SHP77 treated with DMSO at 0.1 percent for 48 hours (cell line): ENCODE measurements at places on chromosomes 4 and X.
A peak's percentile ranks its signal among the peaks of the same experiment; 100 is the strongest.

- DNase-seq: no peak
Observed at GRCh38 chr4:25860586-25861279, 2.1 kb downstream of the SEL1L3 start.

DNA sequence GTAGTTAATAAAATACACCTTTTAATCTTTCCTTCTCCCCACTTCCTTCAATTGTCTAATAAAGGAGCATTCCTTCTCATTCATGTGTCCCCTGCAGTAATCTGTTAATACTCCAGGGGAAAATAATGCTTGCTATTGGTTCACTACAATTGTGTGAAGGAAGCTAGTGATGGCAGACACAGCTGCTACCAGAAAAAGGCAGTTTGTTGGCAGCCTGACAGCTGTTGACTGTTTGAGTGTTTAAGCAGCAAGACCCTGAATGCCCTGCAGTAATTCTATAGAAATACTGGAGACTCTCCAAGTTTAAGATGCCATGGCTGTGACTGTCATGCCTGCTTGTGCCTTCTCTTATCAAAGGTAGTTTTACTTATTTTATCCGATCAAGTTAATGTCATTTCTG lies 359.5 kb downstream of the C4orf33 start:
- DNase-seq: peak; percentile 3

GRCh38 chrX:133580625-133581024 lies 165.3 kb upstream of the GPC4 start:
- no peak for DNase-seq

DNA sequence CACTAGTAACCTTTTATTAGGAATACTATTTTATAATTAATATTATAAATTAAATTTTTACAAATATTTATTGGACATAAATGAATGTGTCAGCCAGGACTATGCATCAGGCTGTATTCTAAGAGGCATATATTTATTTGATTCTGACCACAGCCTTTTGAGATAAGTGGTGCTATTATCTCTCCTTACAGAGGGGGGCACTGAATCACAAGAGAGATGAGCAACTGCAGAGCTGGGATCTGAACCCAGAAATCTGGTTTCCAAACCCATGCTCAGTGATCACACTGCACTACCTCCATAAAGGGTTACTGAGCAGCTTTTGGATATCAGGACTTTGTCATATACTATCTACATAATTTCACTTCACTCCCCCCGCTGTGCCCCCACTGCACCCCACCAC lies 322.0 kb downstream of the TMA16 start:
- DNase-seq: no peak

DNA sequence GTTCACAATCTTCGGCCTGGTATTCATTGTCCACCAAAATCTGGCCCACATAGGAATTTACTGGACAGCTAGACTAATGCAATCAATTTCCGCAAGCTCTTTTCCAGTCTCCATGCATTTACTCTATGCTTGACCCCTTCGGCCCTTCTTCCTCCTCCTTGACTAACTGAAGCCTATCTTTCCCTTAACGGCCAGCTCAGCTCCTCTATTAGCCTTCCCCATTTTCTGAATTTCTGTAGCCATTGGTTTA lies 1.2 kb upstream of the PHKA2 start:
- no peak for DNase-seq

GRCh38 chr4:118866442-118866841 lies 22.2 kb upstream of the SYNPO2 start:
- no peak for DNase-seq

- DNase-seq: no peak
Observed at GRCh38 chrX:805103-805670, 174.6 kb downstream of the SHOX start.

- DNase-seq: no peak
Observed at GRCh38 chr4:1218634-1219565, 30.0 kb downstream of the CTBP1 start.

DNA sequence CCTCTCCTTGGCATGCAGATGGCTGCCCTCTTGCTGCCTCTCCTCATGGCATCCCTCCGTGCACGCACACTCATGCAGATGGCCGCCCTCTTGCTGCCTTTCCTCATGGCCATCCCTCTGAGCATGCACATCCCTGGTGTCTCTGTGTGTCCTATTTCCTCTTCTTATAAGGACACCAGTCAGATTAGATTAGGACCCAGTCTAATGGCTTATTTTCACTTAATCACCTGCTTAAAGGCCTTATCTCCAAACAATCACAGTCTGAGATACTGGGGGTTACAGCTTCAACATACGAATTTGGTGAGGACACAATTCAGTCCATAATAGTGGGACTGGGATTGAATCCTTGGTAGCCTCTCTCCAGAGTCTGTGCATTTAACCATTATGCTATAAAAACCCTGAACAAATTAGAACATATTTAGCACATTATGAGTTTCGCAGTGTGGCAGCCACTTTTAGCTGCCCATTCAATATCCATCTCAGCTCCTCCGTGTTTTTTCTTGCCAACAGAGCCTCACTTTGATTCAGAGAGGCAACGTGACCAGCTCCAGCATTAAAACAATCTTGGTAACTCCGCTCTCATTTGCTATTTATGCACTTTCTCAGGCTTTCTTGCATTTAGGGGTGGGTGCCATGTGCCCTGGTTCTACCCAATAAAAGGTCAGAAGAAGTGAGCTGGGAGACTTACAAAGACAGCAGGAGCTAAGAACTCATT lies 26.2 kb upstream of the TMEM150C start:
- no peak for DNase-seq

GRCh38 chr4:84799318-84799717 lies 167.2 kb downstream of the WDFY3 start:
- no peak for DNase-seq

GRCh38 chrX:81195712-81196111 lies 6.0 kb downstream of the HMGN5 start:
- DNase-seq: peak; percentile 5

GRCh38 chrX:141936080-141936479 lies 32.4 kb downstream of the MAGEC1 start:
- no peak for DNase-seq

GRCh38 chrX:44945736-44946135 lies 72.7 kb downstream of the KDM6A start:
- no peak for DNase-seq

DNA sequence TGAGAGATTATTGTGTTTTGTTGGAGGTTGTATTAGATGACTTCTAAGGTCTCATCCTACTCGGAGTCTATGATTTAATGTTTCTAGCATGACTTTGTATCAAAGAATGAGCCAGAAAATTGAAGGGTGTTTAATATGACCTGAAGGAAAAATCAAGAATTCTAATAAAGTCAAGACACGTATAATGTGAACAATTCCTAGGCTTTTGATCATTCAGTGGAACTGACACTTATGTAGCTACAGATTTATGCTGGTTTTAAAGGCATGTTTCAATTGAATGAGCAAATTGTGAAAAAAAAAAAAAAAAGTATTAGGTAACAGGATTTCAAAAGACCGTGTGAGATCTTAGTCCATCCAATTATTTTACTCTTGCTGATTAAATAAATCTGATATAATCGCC lies 64.9 kb downstream of the GRID2 start:
- no peak for DNase-seq

DNA sequence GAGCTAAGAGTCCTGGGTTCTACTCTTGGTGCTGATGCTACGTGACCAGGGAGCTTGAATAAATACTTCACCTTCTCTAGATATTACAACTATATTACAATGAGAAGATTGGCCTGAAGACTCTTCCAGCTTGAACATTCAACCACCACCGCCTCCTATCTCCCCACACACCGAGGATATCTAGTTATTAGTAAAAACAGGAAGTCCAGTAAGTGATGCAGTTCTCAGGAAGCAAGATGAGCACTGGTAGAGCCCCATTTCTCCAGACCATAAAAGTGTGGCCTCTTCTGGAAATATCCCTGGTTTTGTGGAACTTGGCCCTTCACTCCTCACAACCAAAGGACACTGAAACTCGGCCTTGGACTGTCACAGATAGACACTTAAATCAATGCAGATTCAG lies 18.5 kb downstream of the PJA1 start:
- DNase-seq: no peak

GRCh38 chr4:56772134-56772533 lies 49.4 kb downstream of the SPINK2 start:
- no peak for DNase-seq

DNA sequence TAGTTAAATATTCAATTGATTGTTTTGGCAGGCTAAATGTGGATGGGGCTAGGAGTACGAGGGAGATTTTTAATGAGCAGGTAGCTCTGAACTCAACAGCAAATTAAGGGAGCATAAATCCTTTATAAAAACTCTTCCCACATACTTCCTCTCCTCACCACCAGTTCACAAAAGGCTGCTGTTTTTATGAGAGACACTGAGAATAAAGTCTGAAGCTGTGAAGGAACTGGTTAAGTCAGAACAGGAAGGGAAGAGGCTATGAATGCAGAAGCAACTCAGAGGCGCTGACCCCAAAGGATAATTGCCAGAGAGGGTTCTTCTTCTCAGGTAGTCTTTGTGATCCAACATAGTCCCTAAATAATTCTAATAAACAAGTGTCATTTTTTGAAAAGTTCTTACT lies 406.1 kb downstream of the GPM6A start:
- no peak for DNase-seq

- DNase-seq: no peak
Observed at GRCh38 chrX:109384699-109385098, 97.2 kb downstream of the GUCY2F start.

- no peak for DNase-seq
Observed at GRCh38 chrX:154517101-154517781, 1.2 kb upstream of the FAM3A start.

- DNase-seq: no peak
Observed at GRCh38 chrX:136762820-136763452, 17.8 kb downstream of the ARHGEF6 start.

DNA sequence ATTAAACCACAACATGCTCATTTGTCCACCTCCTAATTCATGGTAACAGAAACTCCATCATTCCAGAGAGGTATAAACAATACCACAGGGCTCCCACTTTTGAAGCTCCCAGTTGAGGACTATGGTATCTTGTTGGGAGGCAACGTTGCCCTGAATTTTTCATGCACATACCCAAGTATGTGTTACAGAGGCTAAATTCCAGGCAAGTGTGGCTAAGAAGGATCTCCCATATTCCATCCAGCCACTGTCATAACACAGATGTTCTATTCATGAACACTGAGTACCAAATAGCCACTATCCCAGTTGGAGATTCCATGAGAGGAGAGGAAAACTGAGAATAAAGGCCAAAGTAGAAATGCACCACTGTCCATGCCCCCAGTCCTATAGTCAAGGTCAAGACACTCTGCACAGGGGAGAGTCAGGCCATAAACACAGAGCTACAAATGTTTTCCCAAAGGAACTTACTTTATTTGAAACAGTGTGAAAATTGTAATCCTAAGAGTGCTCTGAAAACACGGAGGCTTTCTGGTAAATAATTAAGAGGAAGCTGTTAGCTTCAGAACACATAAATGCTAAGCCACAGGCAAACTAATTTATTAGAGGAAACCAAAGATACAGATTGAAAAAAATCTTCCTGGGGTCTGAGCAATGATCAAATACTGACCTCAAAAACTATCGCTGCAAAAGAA lies 42.4 kb upstream of the TMPRSS11B start:
- DNase-seq: no peak

DNA sequence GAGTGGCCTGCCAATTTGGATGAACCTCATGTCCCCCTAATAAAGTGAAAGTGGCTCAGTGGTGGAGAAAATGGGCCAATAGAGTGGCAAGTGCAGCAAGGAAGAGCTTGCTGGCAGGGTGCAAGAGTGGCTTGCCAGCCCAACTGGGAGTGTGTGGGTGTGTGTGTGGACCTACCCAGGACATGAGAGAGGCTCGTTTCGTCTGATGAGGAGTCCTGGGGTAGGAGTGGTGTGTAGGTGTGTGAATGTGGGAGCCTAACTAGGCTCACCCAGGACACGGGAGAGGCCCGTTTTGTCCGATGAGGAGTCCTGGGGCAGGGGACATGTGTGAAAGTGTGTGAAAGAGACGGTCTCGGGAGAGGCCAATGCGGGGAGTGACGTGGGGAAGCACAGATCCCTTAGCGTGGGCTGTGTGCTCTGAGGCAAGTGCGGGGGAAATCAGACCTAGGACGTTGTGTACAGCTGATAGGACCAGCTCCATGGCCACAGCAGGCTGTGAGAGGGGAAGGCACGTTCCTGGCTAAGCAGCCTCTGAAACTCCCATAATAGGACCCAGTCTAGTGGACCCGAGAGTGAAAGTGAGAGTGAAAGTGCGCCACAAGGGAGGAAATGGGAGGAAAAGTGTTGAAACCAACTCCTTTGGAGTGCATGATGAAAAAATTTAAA lies 5.3 kb downstream of the GAGE10 start:
- no peak for DNase-seq

GRCh38 chr4:38509551-38509950 lies 154.4 kb upstream of the KLF3 start:
- DNase-seq: no peak

- no peak for DNase-seq
Observed at GRCh38 chr4:66404141-66404540, 733.9 kb upstream of the EPHA5 start.

GRCh38 chrX:154378059-154378798 lies 866 bp upstream of the EMD start:
- DNase-seq: no peak

- no peak for DNase-seq
Observed at GRCh38 chrX:11760958-11761357, 2.9 kb downstream of the MSL3 start.

GRCh38 chr4:4299006-4299405 lies 9.0 kb downstream of the ZBTB49 start:
- no peak for DNase-seq

- no peak for DNase-seq
Observed at GRCh38 chr4:27638163-27638915, 777.7 kb downstream of the STIM2 start.

DNA sequence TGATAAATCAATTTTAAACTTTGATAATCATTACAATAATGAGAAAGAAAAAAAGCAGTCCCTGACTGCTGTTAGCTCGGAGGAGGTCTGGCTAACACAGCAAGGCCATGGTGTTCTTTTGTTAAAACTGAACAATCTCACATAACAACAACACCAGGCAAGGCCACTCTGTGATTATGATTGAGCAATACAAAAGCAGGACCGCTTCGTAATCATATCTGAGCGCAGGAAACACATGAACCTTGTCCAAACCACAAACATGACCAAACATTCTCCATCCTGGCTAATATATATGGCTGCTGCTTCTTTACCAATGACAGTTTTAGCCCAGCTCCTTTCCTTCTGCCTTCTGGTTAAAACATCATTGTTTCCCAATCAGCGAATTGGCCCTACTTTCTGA lies 76.8 kb upstream of the DDX53 start:
- no peak for DNase-seq

- no peak for DNase-seq
Observed at GRCh38 chrX:53261355-53261972, 19.9 kb downstream of the IQSEC2 start.

DNA sequence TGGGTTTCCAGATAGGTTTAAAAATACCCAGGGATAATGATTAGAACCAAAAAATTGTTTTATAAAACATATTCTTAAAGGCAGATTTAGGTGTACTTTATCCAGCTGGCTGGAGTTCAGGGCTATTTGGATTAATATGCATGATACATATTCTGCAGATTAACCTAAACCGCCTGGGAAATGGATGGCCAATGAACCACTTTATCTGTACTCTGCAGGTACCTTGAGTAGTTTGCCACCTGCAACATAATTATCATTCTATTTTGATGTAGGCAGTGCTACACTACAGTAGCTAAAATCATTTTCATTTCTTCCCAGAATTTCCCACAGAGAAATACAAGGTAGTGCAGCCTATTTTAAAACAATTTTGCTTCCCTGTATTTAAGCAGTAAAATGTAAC lies 683.2 kb upstream of the GNPDA2 start:
- DNase-seq: no peak

GRCh38 chrX:16610121-16610621 lies 39.8 kb upstream of the S100G start:
- no peak for DNase-seq
